ENCODE measurements at places on chromosomes 7 and 10.

GRCh38 chr10:2882628-2883027, 184.7 kb upstream of the PFKP start:
- no peak for DNase-seq

DNA sequence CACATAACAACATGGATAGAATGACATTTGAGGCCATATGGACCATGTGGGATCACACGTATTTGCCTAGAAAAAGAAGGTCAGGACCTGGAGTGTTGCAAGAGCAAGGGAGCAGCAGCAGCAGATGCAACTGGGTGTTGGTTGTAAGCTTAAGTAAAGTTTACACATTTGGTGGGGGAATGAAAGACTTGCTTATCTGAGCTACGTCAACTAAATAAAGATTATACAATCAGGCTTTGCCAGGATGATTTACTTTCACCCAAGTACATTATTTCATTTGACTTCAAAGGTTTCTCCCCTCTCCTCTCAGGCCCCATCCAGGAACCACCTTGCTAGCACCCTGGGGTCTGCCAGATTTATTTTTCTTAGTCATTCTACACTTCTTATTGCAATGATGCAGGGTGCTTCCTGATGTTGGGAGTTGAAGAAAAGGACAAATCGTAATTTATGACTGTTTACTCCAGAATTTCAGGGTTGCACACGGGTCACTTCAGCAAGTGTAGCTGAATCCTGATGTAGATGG, 591.9 kb upstream of the IGFBP3 start:
- no peak for DNase-seq

- no peak for DNase-seq
Measured at GRCh38 chr7:130240240-130240639, 26.4 kb upstream of the CPA2 start.

DNA sequence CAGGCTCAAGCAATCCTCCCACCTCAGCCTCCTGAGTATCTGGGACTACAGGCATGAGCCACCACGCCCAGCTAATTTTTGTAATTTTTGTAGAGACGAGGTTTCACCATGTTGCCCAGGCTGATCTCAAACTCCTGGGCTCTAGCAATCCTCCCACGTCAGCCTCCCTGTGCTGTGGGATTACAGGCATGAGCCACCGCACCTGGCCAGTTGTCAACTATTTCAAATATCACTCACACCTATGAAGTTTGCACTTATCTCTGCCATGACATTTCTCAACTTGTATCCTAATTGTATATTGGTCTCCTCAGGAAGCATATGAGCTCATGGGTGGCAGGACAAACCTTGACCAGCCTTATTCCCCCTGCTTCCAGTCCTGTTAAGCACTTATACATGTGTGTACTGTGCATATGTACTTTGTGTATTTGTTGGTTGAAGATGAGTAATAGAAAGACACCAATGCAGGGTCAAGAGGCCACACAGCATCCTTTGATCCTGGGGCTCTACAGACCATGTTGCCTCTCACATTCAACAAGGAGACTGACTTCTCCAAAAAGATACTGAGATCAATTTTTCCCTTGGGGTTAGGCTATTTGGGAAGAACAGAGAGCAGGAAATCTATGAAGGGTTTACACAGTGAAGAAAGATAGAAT, 82.2 kb downstream of the SLC16A9 start:
- no peak for DNase-seq

- no peak for DNase-seq
Measured at GRCh38 chr7:94591176-94591575, 64.8 kb downstream of the SGCE start.

GRCh38 chr10:113426181-113426877, 126.5 kb upstream of the HABP2 start:
- DNase-seq: no peak
